ENCODE measurements at places on chromosomes 7 and 10.
A peak's percentile ranks its signal among the peaks of the same experiment; 100 is the strongest.

GRCh38 chr10:15209827-15210509, 41.5 kb upstream of the NMT2 start:
- peak; percentile 72 for DNase-seq

GRCh38 chr7:91503934-91504555, 239.8 kb downstream of the FZD1 start:
- no peak for DNase-seq

DNA sequence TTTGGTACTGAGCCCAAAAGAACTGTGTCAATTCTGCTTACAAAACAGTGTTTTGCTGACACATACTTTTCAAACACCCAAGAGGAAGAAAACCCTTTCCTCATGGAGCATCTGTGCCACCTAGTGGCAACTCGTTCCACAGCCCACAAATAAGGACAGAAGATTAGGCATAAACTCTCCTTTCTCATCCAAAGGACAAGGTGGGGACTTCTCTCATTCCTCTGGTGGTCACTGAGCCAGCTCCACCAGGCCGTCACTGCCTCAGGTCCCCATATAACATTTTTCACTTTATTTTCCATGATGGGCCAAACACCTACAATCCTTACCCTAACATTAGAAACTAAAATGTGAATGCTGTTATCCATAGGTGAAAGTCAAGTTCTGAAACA, 76.9 kb downstream of the RNF216 start:
- peak; percentile 82 for DNase-seq

DNA sequence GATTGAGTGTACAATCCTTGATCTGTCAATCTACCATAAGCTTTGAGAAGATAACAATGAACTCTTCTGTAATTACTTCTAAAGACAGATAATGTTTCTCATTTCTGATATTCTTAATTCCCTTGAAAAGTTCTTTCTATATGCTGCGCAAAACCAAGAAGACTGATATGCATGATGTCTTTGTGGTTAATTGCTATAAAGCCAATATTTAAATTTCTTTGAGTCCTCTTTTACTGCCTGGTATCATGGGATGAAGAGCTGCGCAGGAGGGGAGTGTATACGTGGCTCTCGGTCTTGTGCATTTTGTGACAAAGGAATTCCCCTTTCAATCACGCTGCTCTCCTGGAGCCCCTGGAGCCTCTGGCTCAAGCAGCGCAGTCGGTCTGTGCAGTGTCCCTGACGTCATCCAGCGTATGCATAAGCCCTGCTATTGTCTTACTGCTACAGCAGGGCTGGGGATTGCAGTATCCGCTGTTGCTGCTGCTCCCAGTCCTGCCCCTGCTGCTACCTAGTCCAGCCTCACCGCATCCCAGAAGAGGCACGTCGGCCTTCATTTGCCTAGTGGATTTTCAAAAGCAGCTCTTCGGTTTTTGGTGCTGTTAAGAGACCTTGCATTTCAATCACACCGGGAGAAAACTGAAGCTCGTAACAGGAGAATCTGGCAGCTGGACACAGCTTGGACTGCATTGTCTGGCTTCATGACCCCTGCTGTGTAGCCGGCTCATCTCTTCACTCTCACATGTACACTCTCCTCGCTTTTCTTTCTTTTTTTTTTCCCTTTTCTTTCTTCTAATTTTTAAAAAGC, 66.7 kb downstream of the ST7 start:
- peak; percentile 90 for DNase-seq

Data from fibroblast of skin of back (primary cell).